ENCODE measurements at places on chromosomes 4 and X. TPM values are rescaled to one million over a fixed set of nuclear protein-coding genes. Genes with fewer than 3 reads are reported as not detected.

Gene VCX3A
- total RNA-seq, result not detected

DNA sequence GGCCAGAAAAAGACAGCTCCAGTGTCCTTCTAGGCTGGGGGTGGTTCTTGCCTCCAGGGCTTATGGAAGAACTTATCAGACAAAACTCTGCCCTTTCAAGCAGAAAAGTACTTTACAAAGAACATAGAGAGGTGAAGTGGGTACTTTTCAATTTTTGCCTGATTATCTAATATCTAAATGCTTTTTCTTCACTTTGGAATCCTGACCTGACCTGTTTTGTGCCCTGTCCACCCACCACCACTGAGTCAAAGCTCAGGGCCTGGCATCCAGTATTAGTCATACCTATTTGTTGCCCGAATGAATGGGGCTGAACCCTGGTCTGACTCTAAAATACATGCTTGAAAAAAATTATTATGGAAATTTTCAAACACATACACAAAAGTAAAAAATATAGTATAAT is 37.2 kb downstream of the RTL9 start:
- DNase-seq, result no peak

DNA sequence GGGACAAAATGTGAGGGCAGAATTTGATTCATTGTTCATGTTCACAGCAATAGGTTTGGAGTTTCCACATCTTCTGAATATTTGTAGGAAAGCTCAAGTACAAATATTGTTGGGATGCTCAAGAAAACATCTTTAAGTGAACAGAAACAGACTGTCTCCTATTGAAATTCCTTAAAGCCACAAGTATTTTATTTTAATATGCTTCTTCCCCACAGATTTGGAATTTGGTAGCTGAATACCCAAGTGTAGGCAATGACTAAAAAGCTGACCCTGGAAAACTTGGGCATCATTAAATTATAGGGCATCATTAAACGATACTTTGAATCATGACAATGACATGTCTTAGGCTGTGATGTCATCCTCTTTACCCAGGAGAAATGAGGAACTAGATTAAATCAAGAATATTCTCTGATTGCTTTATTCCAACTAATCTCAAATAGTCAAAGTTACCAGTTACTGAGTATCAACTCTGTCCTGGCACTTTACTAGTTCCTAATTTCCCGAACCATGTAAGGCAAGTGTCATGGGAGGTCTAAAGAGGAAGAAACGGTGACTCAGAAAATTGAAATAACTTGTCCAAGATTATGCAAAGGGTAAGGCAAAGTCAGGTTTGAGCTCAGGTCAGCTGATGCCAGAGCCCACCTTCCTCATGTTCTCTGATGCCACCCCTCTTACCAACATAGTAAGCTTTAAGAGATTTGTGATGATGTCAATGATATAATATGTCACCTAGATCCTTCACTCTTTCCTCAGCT is 223.1 kb upstream of the LEF1 start:
- no peak for DNase-seq

- no peak for DNase-seq
Observed at GRCh38 chr4:38383646-38384121, 280.3 kb upstream of the KLF3 start.

- DNase-seq, result no peak
Observed at GRCh38 chr4:169160825-169161224, 109.9 kb downstream of the SH3RF1 start.

- no peak for DNase-seq
Observed at GRCh38 chrX:28697732-28698131, 110.5 kb downstream of the IL1RAPL1 start.

- no peak for DNase-seq
Observed at GRCh38 chr4:4383085-4383484, 3.8 kb upstream of the NSG1 start.

DNA sequence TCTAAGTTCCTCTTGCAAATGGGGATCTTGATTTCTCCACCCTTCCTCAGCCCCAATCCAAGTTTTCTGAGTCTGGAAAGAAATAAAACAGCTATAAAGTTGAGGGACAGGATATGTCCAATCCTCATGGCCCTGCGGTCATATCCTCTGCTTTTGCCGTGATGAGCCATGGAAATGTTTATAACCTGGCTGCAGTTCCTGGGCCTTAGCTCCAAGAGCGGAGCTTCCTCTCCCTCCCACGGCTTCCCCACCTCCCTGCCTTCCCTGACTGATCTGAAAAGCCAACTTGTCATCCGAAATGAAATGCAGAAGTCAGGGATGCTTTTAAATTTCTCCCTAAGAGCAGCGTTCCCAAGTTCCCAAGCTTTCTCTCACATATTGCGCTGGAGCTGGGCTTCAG is 221.5 kb upstream of the SFRP2 start:
- no peak for DNase-seq

GRCh38 chr4:157992948-157993839 is 179.6 kb downstream of the GASK1B start:
- no peak for DNase-seq

DNA sequence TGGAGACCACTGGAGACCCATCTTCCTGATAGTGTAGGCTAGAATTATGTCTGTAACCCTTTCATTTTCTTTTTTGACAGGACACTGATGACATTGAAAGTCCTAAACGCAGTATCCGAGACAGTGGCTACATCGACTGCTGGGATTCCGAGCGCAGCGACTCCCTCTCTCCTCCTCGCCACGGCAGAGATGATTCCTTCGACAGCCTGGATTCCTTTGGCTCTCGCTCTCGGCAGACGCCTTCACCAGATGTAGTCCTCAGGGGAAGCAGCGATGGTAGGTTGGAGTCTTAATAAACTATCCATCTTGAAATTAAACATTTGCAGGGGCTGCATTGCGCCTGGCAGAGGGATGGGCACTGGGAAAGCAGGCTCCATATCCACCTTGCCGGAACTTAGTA is 75.4 kb downstream of the LIMCH1 start:
- DNase-seq, result no peak

Gene UBA6
- total RNA-seq, result 54.8 TPM

Gene SHROOM4
- total RNA-seq, result 0.02 TPM

Gene AMOT
- 2.7 TPM for total RNA-seq

Gene SHOX
- total RNA-seq, result not detected

DNA sequence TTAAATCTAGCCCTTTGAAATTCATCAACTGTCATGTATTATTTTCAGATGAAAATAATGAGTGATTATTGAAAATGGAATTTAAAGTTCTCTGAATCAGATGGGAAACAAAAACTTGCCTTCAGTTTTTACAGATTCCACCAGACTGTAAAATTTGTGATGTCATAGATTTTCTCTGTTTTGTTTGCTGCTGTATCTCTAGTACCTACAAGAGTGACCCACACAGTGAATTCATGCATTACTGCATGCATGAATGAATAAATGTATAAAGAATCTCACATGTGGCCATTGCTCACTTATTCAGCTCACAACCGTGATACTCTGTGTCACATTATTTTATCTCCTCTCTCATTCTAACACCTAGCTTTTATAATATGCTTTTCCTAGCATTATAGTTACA is 532.2 kb upstream of the AGA start:
- no peak for DNase-seq

DNA sequence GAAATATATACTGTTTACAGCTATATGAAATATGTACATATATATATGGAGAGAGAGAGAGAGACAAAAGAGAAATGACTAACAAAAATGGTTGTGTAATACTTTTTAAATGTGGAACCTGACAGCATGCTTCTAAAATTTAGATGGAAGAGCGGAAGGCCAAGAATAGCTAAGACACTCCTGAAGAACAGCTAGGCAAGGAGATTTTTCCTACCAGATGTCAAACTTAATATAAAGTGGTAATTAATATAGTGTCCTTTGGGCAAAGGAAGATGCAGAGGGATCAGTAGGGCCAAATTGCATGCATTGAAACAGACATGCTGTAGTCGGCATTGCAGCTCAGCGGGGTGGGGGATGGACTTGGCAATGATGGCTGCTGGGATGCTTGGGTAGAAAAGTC is 45.2 kb downstream of the ADD1 start:
- no peak for DNase-seq

Gene RASL11B
- total RNA-seq, result not detected

DNA sequence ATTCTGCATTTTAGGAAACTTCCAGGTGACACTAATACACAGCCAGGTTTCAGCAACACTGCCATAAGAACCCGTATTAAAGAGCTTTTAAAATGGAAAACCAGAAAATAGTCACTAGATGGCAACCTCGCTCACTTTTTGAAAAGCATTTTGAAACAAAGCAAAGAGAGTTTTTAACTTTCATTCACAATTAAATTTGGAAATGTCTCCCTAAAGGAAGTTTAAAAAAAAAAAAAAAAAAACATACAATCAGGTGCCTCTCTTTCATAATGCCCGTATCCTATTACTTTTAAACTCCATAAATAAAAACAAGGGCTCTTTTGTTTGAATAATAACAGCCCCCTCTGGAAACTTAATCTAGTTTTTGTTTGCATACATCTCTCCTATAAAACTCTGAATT is 20.3 kb downstream of the MEPE start:
- DNase-seq, result no peak

- DNase-seq, result no peak
Observed at GRCh38 chr4:185761352-185762235, 50.4 kb downstream of the SORBS2 start.

DNA sequence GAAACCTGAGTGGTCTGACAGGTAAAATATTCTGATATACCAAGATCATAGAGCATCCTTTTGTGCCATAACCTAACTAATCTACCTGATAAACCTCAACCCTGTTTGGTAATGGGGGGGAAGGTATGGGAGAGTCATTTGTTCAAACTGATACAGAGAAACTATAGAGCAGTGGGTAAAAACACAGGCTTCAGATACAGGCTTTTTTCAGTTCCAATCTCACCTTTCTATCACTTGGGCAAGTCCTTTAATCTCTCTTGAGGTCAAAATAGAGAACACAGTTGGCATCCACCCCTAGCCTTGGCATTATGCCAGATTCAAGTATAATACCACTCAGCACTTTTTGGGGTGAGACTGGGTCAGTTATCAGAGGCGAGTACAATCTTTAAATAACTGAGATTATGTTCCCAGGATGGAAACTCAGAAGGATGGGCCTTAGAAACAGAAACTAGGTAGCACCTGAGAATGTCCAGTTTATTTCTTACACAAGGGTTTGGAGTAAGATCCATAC is 880 bp upstream of the ETDC start:
- no peak for DNase-seq

DNA sequence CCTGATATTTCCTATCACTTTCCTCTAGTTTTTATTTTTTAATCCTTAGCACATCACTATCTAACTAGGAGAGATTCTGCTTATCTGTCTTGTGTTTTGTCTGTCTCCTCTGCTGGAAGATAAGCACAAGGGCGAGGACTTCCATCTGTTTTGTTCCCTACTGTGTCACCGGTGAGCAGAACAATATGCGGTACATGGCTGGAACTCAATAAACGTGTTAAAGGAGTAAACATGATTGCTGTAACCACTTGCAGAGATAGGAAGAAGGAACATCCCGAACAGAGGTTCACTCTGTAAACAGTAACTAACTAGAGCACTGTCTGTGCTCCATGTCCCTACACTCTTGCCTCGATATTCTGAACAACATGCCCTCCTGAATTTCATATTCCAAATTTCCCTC is 5.2 kb downstream of the HS3ST1 start:
- no peak for DNase-seq
